SJCRH30 (cell line): ENCODE measurements at places on chromosomes 2 and 18. TPM values are rescaled to one million over a fixed set of nuclear protein-coding genes. Genes with fewer than 3 reads are reported as not detected.

Gene HOXD3
- total RNA-seq = not detected in 2 replicates

GRCh38 chr2:181123798-181124231 is 143.4 kb downstream of the UBE2E3 start:
- no peak overlapping the region for H3K4me3 ChIP-seq
- no peaks in the 10 kb centered on the region for H3K36me3 ChIP-seq
- peaks cover 5% of the 10 kb centered on the region; the same call in 1 of the 2 replicates for H3K4me1 ChIP-seq
- H3K27me3 ChIP-seq = no peaks in the 10 kb centered on the region

DNA sequence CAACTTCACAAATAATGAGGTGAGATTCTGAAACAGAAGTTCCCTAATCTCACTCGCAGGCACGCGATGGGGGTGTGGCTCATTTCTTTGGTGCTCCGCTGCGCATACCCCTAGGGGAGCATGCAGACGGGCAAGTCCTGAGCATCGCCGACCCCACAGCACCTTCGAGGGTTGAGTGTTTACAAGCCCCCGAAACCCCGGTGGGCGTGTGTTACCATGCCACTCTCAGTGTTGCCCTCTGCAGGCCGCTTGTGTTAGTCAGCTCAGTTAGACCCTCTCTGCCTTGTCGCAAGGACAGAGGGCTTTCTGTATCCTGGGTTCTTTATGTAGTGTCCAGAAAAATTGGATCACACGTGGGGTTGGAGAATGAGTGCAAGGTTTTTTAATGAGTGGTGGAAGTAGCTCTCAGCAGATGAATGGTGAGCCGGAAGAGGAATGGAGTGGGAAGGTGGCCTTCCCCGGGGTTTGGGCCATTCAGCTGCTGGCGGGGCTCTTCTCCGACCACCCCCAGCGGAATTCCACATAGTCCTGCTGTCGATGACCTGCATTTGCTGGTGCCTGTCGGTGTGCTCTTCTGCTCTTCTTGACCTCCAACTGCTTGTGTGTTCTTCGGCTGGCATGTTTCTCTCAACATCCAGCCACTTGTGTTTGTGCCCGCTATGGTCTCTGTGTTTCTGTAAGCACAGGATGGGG is 191.3 kb downstream of the RPRM start:
- no peak overlapping the region for H3K4me3 ChIP-seq
- no peaks in the 10 kb centered on the region for H3K27me3 ChIP-seq
- peak; percentile 4 for DNase-seq
- no peaks in the 10 kb centered on the region for H3K36me3 ChIP-seq
- H3K4me1 ChIP-seq = no peaks in the 10 kb centered on the region

Gene CPSF3
- 99.4 and 116 TPM in 2 replicates for total RNA-seq

- no peak overlapping the region for H3K27ac ChIP-seq
- DNase-seq = no peak
- no peaks in the 10 kb centered on the region for H3K27me3 ChIP-seq
- no peaks in the 10 kb centered on the region for H3K36me3 ChIP-seq
- no peak overlapping the region for H3K4me3 ChIP-seq
Measured at GRCh38 chr18:41465386-41465785, 489.6 kb upstream of the PIK3C3 start.

DNA sequence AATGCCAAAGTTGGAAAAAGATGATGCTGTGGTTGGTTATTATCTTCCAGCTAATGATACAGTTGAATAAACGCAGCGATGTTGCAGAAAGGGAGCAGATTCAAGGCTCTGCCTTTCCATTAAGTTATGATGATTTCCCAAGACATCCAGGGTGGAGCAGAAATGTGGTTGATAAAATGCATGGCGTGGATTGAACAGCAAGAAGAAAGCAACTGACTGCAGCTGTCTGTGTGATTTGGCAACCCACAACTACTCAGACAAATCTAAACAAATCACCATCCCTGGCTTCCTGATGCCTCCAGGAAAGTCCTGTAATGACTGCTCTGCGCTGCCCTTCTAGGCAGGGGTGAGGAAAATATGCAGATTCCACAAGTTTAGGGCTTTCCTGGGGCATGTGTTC is 166.3 kb downstream of the NRP2 start:
- H3K36me3 ChIP-seq = no peaks in the 10 kb centered on the region
- H3K4me3 ChIP-seq = no peak overlapping the region
- H3K27ac ChIP-seq = peak overlapping the region; percentile 52

DNA sequence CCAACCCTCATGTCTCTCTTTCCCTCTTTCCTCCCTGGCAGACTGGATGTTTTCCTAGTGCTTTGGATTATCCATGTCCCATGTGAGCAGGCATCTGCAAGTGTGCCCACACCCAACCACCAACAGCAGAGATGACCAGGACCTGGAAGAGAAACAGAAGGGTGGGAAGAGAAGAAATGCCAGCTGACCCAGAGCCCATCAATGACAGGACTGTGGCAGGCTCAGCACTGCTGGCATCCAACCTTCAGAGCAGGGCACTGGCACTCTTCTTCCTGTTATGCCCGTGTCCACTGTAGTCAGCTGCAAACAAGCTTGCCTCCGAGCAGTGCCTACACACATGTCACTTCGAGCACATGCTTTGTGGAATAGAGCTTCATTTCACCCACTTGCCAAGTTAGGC is 121.1 kb downstream of the TANC1 start:
- no peak overlapping the region for H3K4me3 ChIP-seq
- H3K36me3 ChIP-seq = no peaks in the 10 kb centered on the region
- no peaks in the 10 kb centered on the region for H3K27me3 ChIP-seq
- H3K4me1 ChIP-seq = peaks cover 5% of the 10 kb centered on the region
- DNase-seq = no peak

Gene SERPINB13
- total RNA-seq = not detected in 2 replicates

DNA sequence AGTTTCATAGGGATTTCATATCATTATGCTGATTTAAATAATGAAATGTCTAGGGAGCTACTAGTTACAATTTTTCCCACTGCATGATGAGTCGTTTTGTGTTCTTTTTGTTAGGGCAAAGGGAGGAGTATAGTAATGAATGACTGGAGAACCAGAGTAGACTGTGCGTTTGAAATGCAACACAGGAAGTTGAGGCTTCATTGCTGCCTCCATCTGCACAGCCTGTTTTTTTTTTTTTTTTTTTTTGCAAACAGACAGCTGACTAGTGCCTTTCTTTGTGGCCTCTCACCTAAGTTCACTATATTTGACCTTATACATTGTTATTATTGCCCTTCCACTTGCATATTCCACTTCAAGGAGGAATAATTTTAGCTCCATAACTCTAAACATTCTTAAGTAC is 286.7 kb upstream of the LRRTM1 start:
- no peak overlapping the region for H3K27ac ChIP-seq
- DNase-seq = no peak
- H3K4me3 ChIP-seq = no peak overlapping the region
- H3K36me3 ChIP-seq = no peaks in the 10 kb centered on the region
- H3K4me1 ChIP-seq = no peaks in the 10 kb centered on the region

Gene TEX44
- total RNA-seq = not detected in 2 replicates

- no peaks in the 10 kb centered on the region for H3K36me3 ChIP-seq
- no peak overlapping the region for H3K27ac ChIP-seq
- DNase-seq = no peak
- no peaks in the 10 kb centered on the region for H3K4me1 ChIP-seq
- no peak overlapping the region for H3K4me3 ChIP-seq
Measured at GRCh38 chr18:25365242-25365641, 13.3 kb upstream of the ZNF521 start.

Gene MAP3K19
- total RNA-seq = not detected in 2 replicates
